Panc1 (cell line): ENCODE measurements at places on chromosomes 7 and 10. TPM values are rescaled to one million over a fixed set of nuclear protein-coding genes. Genes with fewer than 3 reads are reported as not detected.

DNA sequence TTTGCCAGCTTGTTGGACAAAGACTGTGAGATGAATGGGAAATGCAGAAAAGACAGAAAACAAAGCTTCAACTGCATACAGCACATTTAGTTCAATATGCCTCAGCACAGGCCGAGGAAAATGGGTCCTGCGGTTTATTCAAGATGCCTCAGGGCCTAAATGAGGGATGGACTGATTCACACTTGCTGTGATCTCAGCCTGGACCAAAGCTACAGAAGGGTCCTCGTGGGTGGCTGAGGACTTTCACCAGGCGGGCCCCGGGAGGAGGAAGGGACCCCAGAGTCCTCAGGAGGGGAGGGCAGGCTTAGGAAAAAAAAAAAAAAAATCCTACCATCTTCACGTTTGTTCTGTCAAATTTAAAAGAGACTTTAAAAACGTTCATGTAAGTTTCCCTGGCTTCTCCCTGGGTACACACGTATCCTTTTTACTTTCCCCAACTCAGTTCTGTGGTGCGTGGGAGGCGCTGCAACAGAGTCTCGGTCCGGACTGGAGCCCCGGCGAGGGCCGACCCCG lies 624 bp upstream of the ZNF783 start:
- no peak for DNase-seq

DNA sequence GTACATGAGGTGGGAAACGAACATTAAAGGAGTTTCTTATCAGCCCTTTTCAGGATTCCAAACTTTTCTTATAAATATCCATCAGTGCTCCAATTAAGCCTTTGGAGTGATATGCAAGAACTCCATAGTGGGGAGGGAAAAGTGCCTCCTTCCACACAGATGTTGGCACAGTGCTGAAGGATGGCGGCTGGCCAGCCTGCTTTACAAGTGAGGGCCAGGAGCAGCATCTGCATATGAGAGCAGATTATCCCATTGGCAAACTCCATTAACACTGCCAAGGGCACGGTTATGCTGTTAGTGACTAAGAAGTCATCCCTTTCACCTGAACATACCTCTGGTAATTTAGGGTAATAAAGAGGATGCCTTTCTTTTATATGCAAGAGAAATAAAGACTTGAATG lies 543.1 kb downstream of the CNTNAP2 start:
- DNase-seq, result no peak

GRCh38 chr7:158672975-158673374 lies 31.6 kb downstream of the NCAPG2 start:
- DNase-seq, result no peak

- no peak for DNase-seq
These were observed 96.4 kb downstream of the PRKG1 start for GRCh38 chr10:51170518-51171245.

Gene ADAM8
- 3.7 TPM for total RNA-seq

DNA sequence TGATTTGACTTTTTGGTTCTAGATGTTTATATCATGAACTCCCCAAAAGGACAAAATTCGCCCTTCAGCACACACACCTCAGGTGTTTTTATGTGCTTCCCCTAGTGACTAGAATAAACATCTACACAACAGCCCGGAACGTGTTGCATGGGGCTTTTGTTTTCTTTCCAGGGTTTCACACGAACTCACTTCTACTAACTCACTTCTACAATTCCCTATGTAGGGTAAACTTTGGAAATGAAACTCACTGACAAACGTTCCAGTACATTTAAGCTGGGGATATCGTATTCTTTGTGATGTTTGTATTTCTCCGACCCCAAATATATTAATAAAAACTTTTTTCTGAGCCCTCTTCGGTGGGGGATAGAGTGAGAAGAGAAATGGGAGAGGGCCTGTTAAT lies 1.4 kb downstream of the TRA2A start:
- no peak for DNase-seq

DNA sequence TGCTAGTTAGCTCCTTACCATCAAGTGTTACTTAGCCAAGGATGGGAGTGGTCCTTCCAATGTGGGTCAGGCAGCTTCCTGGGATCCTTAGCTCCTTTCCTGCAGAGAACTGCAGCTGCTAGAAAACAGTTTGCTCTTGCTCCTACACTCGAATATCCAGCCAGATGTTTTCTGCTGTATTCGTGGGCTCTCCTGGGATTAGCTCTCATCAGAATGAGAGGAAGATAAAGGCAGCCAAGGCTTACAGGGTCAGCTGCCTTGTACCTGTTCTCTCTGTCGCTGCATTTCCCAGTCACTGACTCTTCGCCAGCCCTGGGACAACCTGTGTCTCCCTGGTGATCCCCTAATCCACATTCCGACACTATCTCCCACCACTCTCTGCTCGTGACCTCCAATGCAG lies 29.0 kb downstream of the NEUROD6 start:
- DNase-seq, result no peak

Gene MICALL2
- 144 TPM for total RNA-seq

DNA sequence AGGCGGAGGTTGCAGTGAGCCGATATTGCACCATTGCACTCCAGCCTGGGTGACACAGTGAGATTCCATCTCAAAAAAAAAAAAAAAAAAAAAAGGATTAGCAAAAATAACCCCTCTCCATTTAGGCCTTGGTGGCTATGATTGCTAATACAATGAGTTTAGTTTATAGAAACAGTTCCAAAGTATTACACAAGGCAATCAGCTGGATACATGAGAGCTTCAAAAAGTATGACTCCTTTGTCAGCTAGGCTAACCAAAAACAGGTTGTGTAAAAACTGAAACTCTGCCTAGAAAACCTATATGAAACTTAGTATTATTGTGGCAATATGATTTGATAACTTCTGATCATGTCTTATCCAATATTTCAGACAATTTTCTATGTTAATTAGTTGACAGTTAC lies 57.2 kb downstream of the SUGCT start:
- DNase-seq, result no peak

DNA sequence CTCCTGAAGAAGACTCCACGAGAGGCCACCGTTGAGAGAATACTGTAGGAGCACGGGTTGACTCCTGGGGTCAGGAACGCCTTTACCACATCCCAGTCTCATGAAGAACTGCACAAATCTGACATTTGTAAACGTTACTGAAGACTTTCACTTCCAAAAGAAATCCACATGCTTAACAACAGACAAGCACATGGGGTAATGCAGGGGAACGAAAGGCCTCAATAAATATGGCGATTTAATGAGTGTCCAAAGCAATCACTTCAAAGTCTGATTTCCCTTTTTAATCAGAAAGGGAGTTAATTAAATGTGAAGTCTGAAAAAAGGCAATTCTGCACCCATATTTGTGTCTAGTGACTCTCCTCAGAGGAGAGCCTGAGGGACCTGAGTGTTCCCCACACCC lies 94.3 kb upstream of the SLC26A5 start:
- DNase-seq, result no peak

DNA sequence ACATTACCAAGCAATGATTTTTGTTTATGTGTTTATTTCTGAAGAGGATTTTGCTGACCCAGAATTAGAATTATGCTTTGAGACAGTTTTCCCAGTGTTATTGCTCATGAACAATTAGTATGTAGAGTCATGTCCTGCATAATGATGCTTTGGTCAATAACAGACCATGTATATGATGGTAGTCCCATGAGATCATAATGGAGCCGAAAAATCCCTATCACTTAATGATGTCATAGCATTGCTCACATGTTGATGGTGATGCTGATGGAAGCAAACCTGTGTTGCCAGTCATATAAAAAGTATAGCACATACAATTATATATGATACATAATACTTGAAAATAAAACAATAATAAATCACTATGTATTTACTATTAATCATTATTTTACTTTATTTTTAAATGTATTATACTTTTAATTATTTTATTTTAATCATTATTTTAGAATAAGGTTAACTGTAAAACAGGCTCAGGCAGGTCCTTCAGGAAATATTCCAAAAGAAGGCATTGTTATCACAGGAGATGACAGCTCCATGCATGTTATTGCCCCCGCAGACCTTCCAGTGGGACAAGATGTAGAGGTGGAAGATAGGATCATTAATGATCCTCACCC lies 33.5 kb downstream of the AHR start:
- DNase-seq, result no peak

Gene GNAT3
- total RNA-seq, result not detected

- no peak for DNase-seq
These were observed 73.4 kb downstream of the VIPR2 start for GRCh38 chr7:159071260-159071659.

GRCh38 chr7:56229631-56230030 lies 113.4 kb upstream of the NUPR2 start:
- no peak for DNase-seq

GRCh38 chr7:28136420-28136819 lies 44.2 kb downstream of the JAZF1 start:
- DNase-seq, result no peak

- DNase-seq, result no peak
These were observed at the start of gene AMZ1 for GRCh38 chr7:2687881-2688318. TSS of gene AMZ1 (plus strand) at chr7:2688202. CDS start at chr7:2700452, 12,250 bp downstream.

DNA sequence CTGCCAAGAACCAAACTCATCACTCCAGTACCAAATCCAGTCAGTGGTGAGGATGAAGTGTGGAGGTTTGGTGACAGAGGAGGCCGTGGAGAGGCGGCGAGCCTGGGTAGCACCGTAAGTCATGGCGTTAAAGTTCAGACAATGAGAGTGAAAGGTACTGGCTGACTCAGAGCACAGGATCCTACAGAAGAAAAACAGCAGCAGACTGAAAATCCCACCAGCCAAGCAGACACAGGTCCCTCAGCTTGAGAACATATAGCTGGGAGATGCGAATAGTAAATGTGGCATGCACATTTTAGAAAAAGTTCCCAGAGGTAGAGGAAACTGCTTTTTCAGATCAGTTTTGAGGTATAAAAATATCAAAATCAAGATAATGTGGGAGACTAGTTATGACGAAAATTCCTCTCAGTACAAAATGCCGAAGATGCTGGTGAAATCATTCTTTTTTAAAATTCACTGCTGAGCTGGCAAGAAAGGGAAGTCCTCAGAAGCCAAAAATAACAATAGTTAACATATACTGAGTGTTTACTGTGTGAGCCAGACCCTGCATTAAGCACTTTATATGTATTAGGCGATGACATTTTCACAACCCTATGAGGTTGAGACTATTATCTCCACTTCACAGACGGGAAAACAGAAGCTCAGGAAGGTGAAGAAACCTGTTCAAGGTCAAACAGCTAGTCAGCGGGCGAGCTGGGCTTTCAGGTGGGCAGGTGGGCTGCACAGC lies 20.9 kb downstream of the PARP12 start:
- no peak for DNase-seq

DNA sequence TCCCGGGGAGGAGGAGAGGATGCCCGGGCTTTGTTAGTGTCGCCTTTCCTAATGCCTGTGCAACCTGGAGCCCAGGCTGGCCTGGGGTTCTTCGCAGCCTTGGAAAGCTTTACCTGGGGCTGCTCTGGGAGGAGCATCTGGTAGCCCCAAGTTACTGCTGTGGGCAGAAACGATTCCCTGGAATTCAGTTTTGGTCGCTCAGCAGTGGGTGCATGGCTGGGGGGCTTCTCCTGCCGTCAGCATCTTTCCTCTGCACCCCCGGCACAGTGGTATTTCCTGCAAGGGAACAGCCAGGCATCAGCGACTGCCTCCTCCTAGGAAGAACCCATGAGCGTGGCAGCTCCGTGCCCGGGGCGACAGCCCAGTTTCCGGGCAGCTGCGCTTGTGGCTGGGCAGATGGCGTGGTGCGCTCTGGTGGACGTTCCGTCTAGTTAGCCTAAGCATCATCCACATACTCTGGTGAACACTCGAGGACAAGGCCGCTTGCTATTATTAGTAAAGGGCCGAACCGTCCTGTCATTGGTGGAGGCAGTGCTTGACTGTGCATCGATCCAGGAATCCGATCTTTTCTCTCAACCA lies 107.0 kb upstream of the BTBD16 start:
- no peak for DNase-seq

Gene ADAM22
- 4.2 TPM for total RNA-seq

Gene SLC13A1
- not detected for total RNA-seq

- DNase-seq, result no peak
These were observed 161.6 kb upstream of the MKLN1 start for GRCh38 chr7:131166066-131166465.

- DNase-seq, result no peak
These were observed 729.9 kb downstream of the ZWINT start for GRCh38 chr10:55631071-55631654.

DNA sequence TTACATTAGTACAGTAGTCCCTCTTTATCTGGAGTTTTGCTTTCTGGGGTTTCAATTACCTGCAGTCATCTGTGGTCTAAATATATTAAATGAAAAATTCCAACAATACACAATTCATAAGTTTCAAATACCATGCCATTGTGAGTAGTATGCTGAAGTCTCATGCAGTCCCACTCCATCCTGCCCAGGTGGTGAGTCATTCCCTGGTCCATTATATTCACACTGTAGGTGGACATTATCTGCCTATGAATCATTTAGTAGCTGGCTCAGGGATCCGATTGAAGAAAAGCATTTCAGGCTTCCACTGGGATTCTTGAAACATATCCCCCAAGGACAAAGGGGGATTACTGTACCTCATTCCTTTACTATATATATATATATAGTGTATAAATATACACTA lies 298.2 kb upstream of the GALNT17 start:
- no peak for DNase-seq

DNA sequence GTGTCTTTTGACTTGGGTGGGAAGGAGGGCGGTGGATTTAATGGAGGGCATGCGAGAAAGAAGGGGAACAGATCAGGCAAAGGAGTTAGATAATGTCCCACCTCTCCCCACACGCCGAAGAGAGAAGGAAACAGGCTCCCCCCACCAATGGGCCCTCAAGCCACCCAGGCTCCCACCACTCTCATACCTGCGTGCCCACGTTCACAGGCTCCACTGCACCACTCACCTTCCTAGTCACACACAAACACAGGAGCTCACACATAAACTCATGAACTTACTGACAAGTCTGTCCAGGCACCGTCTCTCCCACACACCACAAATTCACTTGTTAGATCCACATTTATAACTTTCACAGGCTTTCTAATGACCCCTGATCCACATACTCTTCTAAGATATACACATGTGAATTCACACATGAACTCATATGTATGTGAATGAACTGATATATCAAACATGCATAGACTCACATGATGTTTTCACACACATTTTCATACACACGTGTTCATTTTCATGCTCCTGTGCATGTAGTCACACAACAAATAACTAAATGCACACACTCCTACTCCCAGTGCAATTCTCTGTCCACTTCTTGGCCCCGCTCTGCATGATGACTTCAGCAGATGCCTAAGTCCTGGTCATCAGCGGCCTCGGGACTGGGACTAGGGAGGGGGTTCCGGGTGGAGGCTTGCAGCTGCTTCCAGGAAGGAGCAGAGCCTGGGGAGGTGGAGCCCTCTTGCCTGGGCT lies 1.5 kb downstream of the LZTS2 start:
- no peak for DNase-seq

Gene PLCE1
- total RNA-seq, result 39.7 TPM

Gene MYL10
- total RNA-seq, result not detected

Gene ERVW-1
- total RNA-seq, result not detected
